ENCODE measurements at places on chromosomes 5 and 9.

DNA sequence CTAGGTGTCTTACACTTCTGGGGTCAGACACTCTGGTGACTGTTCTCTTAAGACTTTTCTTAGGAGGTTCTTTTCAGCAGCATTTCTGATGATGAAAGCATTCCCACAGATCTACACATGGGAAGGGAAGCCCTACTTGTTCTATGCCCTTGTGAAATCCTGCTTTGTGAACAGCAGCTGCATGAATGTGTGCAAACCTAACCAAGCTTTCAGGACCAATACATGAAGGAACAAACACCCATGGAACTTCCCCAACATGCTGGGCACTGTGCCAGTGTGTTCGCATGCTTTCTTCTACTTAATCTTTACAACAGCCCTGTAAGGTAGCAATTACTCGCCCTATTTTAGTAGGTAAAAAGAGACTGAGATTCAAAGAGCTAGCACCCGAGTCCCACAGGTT is 439.9 kb upstream of the KLF4 start:
- no peaks in the 10 kb centered on the region for H3K27me3 ChIP-seq
- DNase-seq = peak; percentile 92
- H3K36me3 ChIP-seq = no peaks in the 10 kb centered on the region
- H3K4me1 ChIP-seq = no peaks in the 10 kb centered on the region
- no peak overlapping the region for H3K4me3 ChIP-seq

GRCh38 chr5:149873896-149874295 is 70.7 kb downstream of the PDE6A start:
- no peak overlapping the region for H3K4me3 ChIP-seq
- no peaks in the 10 kb centered on the region for H3K27me3 ChIP-seq
- H3K36me3 ChIP-seq = no peaks in the 10 kb centered on the region
- H3K4me1 ChIP-seq = peaks cover 6% of the 10 kb centered on the region
- DNase-seq = no peak

DNA sequence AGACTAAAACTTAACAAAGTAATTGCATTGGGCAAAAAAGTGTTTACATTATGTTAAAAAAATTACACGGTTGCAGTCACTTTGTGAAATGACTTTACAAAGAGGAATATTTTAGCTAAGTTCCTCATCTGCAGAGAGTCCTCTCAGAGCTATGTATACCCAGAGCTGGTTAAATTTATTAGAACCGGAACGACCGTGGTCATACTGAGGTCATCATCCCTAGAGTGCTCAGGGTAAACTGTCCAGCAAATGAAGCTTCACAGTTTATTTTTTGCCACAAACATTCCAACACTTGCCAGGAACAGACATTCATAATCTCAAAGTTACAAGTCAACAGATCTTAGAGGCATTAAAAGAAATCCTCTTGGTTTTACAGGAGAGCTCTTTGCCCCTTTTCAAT is 897 bp downstream of the ROPN1L start:
- peaks cover 21% of the 10 kb centered on the region for H3K4me1 ChIP-seq
- H3K4me3 ChIP-seq = peak overlapping the region; percentile 65
- no peak for DNase-seq
- no peaks in the 10 kb centered on the region for H3K36me3 ChIP-seq
- H3K27me3 ChIP-seq = no peaks in the 10 kb centered on the region
- no peak overlapping the region for H3K27ac ChIP-seq

DNA sequence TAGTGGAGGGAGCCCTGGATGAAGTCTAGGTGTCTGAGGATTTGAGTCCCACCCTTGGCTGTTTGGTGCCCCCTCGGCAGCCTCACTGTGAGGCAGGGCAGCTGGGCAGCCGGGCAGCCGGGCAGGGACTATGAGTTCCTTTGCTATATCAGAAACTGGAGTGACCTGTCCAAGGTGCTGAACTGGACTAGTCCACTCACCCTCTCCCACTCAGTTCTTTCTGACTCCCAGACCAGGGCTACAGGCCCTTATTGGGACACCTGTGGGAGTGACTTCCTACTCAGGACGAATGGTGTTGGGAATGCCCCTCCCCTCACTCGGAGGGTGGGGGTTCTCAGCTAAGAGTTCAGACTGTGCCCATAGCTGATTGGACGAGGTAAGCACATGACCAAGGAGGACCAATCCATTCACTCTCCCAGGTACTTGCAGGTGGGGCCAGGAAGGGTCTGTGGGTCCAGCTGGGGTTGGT is 34.1 kb upstream of the RAPGEF1 start:
- H3K27me3 ChIP-seq = no peaks in the 10 kb centered on the region
- DNase-seq = no peak
- no peak overlapping the region for H3K4me3 ChIP-seq
- H3K4me1 ChIP-seq = no peaks in the 10 kb centered on the region
- no peak overlapping the region for H3K27ac ChIP-seq

DNA sequence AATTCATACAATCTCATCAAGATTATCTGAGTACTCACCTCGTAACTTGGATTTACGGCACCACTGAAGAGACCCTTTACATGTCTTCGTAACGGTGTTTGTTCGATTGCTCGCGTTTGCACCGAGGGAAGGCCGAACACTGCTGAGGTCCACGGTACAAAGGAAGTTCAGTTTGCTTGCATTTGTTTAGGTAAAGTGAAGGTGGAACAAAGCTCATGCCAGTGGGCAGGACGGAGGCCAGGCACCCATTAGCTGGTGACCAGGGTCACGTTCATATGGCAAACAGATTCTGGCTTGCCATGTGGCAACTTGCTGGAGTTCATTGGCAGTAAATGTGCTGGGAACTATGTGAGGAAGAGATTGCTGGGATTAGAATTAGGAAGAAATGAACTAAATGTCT is 164.8 kb downstream of the MACROH2A1 start:
- no peaks in the 10 kb centered on the region for H3K36me3 ChIP-seq
- peaks cover 19% of the 10 kb centered on the region for H3K4me1 ChIP-seq
- DNase-seq = no peak
- H3K27ac ChIP-seq = no peak overlapping the region
- H3K27me3 ChIP-seq = no peaks in the 10 kb centered on the region
- no peak overlapping the region for H3K4me3 ChIP-seq

DNA sequence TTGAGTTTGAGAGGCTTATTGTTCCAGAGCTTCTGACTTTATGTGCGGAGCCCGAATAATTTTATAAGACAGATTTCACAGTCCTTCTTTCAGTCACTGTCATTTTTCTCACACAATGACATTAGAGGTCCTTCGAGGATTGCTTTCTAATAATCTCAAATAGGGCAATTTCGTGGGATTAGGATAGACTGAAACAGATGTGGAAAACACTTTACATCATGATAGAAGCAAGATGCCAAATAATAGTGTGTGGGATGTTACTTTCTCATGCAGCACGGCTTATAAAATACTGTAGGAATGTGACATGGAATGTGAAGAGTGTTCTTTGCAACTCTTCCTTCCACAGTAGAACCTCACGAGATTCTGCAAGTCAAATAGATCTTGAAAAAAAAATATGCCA is 451.3 kb downstream of the SEMA5A start:
- no peak for DNase-seq
- no peaks in the 10 kb centered on the region for H3K4me1 ChIP-seq
- H3K36me3 ChIP-seq = no peaks in the 10 kb centered on the region
- H3K27ac ChIP-seq = no peak overlapping the region
- no peak overlapping the region for H3K4me3 ChIP-seq
- no peaks in the 10 kb centered on the region for H3K27me3 ChIP-seq

GRCh38 chr5:112329419-112330090 is 89.5 kb downstream of the EPB41L4A start:
- peaks cover 26% of the 10 kb centered on the region for H3K4me1 ChIP-seq
- H3K36me3 ChIP-seq = no peaks in the 10 kb centered on the region
- no peak overlapping the region for H3K27ac ChIP-seq
- no peaks in the 10 kb centered on the region for H3K27me3 ChIP-seq
- DNase-seq = no peak

DNA sequence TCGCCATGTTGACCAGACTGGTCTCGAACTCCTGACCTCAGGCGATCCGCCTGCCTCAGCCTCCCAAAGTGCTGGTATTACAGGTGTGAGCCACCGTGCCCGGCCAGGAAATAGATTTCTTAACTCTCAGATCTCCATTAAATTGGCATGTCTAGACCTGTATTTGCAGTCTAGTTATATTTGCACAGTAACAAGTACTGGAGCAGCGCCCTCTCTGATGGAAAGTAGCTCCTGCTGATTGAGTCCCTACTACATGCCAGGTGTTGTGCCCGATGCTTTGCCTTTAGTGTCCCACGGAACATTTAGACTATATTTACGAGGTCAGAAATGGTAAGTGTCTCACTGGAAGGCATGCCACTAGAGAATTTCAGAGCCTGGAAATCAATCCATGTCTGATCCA is 15.8 kb upstream of the TMED9 start:
- H3K4me3 ChIP-seq = no peak overlapping the region
- H3K27me3 ChIP-seq = no peaks in the 10 kb centered on the region
- H3K27ac ChIP-seq = no peak overlapping the region
- no peaks in the 10 kb centered on the region for H3K36me3 ChIP-seq
- no peak for DNase-seq
- no peaks in the 10 kb centered on the region for H3K4me1 ChIP-seq

- no peak overlapping the region for H3K4me3 ChIP-seq
- H3K27me3 ChIP-seq = no peaks in the 10 kb centered on the region
- no peak overlapping the region for H3K27ac ChIP-seq
Observed at GRCh38 chr5:36462295-36463021, 143.9 kb upstream of the SLC1A3 start.

GRCh38 chr5:172941067-172941516 is 18.1 kb upstream of the RPL26L1 start:
- no peaks in the 10 kb centered on the region for H3K27me3 ChIP-seq
- no peak overlapping the region for H3K4me3 ChIP-seq
- no peak overlapping the region for H3K27ac ChIP-seq
- H3K36me3 ChIP-seq = peaks cover 78% of the 10 kb centered on the region
- DNase-seq = no peak

DNA sequence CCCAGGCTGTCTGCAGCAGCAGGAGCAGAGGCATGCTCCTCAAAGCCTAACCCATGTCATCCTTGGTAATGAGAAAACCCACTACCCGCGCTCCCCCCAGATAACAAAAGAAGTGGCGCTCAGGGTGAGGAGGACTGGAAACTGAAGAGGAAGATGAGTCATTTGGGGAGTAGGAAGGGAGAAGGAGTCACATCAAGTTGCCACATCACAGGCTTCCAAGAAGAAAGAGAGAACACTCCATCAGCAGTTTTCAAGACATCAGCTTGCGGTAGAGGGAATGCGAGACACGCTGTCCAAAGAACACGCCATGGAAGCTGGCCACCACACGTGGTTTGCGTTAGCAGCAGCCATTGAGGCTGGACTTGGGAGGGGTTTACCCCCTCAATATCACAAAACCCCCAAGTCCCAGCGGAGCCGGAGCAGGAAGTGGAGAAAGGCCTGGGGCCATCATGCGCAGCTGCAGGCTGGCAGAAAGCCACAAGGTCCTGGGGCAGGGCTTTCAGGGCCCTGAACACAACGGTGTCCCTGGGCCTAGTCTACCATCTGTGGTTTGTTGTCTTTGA is 41.5 kb downstream of the SH3PXD2B start:
- H3K4me1 ChIP-seq = peaks cover 79% of the 10 kb centered on the region
- H3K27ac ChIP-seq = peak overlapping the region; percentile 78
- H3K27me3 ChIP-seq = no peaks in the 10 kb centered on the region
- peak; percentile 96 for DNase-seq
- H3K36me3 ChIP-seq = no peaks in the 10 kb centered on the region

DNA sequence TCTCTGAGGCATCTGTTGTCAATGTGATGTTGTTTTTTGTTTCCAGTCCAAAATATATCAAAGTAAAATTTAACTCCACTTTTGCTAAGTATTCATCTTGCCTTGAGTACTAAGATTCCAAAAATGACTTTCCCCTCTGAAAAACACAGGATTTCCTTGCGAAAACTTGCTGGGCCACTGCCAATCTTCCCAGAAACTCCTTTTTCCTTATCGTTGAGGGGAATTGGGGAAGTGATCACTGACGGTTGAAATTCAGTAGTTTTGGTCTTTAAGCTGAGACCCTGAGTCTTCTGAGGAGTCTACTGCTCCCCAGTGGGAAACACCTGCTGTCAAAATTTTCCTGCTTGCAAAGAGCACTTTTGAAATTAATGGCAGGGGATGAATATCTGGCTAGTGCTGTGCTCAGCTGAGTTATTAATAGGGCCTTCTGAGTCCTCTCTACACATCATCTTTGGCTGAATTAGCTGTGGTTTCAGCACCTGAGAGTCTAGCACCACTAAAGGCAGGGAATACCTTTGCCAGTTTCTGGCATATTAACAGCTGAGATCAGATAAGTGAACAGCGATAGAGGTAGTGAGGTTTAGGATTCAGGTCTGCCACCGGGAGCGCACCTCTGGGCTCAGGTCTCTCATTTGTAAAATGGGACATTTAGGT is 18.0 kb downstream of the TLR4 start:
- H3K4me1 ChIP-seq = peaks cover 36% of the 10 kb centered on the region
- no peaks in the 10 kb centered on the region for H3K27me3 ChIP-seq
- no peak for DNase-seq

DNA sequence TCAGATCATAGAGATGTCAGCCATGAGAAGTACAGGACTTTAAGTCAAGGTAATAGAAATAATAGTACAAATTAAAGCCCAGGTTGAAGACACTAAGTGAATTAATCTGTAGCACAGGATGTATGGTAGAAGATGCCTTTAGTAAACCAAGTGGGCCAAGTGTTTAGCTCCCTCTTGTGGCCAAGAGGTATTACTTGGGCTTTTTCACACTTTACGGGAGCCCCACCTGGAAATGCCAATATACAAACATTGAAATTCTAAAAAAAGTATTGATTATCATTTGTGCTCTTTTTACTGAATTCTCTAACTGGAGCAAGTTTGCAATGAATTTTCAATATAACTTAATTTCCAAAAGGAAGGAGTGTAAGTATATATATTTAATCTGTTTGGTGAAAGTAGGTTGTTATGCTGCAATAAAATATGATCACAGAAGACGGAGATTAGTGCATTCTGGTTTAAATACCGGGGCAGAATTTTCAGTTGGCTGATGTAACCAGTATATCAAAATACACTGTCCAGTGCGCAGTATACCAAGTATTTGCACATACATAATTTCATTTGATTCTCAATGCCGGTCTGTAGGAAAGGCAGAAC is 84.7 kb downstream of the PARP8 start:
- H3K27me3 ChIP-seq = no peaks in the 10 kb centered on the region
- DNase-seq = no peak
- no peak overlapping the region for H3K27ac ChIP-seq
- no peaks in the 10 kb centered on the region for H3K4me1 ChIP-seq
- no peaks in the 10 kb centered on the region for H3K36me3 ChIP-seq
- H3K4me3 ChIP-seq = no peak overlapping the region

GRCh38 chr9:31445960-31446359 is 938.5 kb upstream of the ACO1 start:
- no peak for DNase-seq
- no peaks in the 10 kb centered on the region for H3K36me3 ChIP-seq
- no peaks in the 10 kb centered on the region for H3K4me1 ChIP-seq
- no peaks in the 10 kb centered on the region for H3K27me3 ChIP-seq
- H3K27ac ChIP-seq = no peak overlapping the region

GRCh38 chr5:137737349-137738131 is 1.7 kb upstream of the KLHL3 start:
- DNase-seq = no peak
- H3K27me3 ChIP-seq = no peaks in the 10 kb centered on the region
- no peaks in the 10 kb centered on the region for H3K36me3 ChIP-seq
- H3K27ac ChIP-seq = peak overlapping the region; percentile 70
- no peak overlapping the region for H3K4me3 ChIP-seq

Measured in esophagus muscularis mucosa (tissue), 4 donors.